ENCODE measurements at places on chromosomes 16 and 17. TPM values are rescaled to one million over a fixed set of nuclear protein-coding genes. Genes with fewer than 3 reads are reported as not detected.

- H3K4me3 ChIP-seq: no peak overlapping the region
- H3K27ac ChIP-seq: no peak overlapping the region
- no peaks in the 10 kb centered on the region for H3K27me3 ChIP-seq
- DNase-seq: no peak
- H3K4me1 ChIP-seq: no peaks in the 10 kb centered on the region
Measured at GRCh38 chr17:7947651-7948050, 15.6 kb downstream of the CNTROB start.

- H3K36me3 ChIP-seq: peaks cover 24% of the 10 kb centered on the region
- no peaks in the 10 kb centered on the region for H3K4me1 ChIP-seq
- no peak overlapping the region for H3K27ac ChIP-seq
- no peaks in the 10 kb centered on the region for H3K27me3 ChIP-seq
- DNase-seq: peak; percentile 37
Measured at GRCh38 chr16:4682616-4683254, 10.6 kb upstream of the NUDT16L1 start.

DNA sequence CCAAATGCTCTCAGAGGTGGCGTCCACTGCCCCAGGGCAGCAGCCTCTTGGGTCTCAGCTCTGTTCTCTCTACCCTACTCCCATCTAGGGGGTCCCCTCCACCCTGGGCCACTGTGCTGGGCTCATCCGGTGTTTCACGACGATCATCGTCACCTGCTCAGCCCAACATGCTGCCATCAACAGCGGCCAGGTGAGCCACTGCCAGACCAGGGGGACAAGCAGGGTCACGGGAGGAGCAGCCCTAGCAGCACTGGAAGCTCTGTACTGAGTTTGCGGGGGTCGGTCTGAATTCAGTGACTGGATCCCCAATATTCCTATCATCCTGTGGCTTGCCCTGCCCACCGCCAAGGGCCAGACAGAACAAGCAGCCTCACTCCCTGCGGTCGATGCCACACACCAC lies 16.0 kb downstream of the ALOX12B start:
- no peaks in the 10 kb centered on the region for H3K4me1 ChIP-seq
- no peak overlapping the region for H3K27ac ChIP-seq
- DNase-seq: no peak
- no peaks in the 10 kb centered on the region for H3K36me3 ChIP-seq

DNA sequence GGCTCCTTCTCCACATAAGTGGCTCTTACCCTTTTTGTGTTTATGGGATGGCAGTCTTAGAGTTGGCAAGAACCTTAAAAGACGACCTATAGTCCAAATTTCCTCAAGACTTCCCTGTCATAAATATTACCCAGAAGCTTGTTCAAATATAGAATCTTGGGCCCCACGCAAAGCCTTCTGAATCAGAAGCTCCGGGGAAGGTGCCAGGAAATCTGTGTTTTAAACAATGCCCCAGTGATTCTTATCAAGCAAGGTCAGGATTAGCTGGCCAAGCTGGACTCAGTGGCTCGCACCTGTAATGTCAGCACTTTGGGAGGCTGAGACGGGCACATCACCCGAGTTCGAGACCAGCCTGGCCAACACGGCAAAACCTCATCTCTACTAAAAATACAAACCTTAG lies 85.7 kb downstream of the TIMM22 start:
- H3K27me3 ChIP-seq: no peaks in the 10 kb centered on the region
- peak; percentile 79 for DNase-seq
- no peak overlapping the region for H3K27ac ChIP-seq
- peaks cover 5% of the 10 kb centered on the region for H3K36me3 ChIP-seq
- H3K4me3 ChIP-seq: no peak overlapping the region

DNA sequence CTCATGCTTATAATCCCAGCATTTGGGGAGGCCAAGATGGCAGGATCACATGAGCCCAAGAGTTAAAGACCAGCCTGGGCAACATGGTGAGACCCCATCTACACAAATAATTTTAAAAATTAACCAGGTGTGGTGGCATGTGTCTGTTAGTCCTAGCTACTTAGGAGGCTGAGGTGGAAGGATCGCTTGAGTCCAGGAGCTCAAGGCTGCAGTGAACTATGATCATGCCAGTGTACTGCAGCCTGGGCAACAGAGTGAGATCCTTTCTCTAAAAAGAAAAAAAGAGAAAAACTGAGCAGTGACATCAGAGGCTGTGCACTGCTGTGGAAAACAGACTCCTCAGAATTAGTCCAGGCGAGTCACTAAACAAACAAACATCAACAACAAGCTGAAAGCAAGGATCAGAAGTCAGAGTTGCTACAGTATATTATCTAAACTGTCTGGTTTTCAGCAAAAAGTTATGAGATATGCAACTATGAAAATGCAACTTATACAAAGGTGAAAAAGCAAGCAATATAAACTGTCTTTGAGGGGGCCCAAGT lies 39.3 kb downstream of the CBFB start:
- H3K27me3 ChIP-seq: no peaks in the 10 kb centered on the region
- H3K36me3 ChIP-seq: peaks cover 2% of the 10 kb centered on the region
- DNase-seq: no peak
- H3K4me3 ChIP-seq: no peak overlapping the region

- peaks cover 54% of the 10 kb centered on the region for H3K36me3 ChIP-seq
- H3K27ac ChIP-seq: no peak overlapping the region
- no peaks in the 10 kb centered on the region for H3K27me3 ChIP-seq
- H3K4me1 ChIP-seq: peaks cover 9% of the 10 kb centered on the region
- H3K4me3 ChIP-seq: no peak overlapping the region
Measured at GRCh38 chr16:30664616-30665109, 6.4 kb downstream of the FBRS start.

GRCh38 chr17:80539022-80539641 lies 5.5 kb upstream of the RPTOR start:
- H3K4me3 ChIP-seq: no peak overlapping the region
- H3K27me3 ChIP-seq: no peaks in the 10 kb centered on the region
- no peak overlapping the region for H3K27ac ChIP-seq
- H3K4me1 ChIP-seq: no peaks in the 10 kb centered on the region
- no peak for DNase-seq

DNA sequence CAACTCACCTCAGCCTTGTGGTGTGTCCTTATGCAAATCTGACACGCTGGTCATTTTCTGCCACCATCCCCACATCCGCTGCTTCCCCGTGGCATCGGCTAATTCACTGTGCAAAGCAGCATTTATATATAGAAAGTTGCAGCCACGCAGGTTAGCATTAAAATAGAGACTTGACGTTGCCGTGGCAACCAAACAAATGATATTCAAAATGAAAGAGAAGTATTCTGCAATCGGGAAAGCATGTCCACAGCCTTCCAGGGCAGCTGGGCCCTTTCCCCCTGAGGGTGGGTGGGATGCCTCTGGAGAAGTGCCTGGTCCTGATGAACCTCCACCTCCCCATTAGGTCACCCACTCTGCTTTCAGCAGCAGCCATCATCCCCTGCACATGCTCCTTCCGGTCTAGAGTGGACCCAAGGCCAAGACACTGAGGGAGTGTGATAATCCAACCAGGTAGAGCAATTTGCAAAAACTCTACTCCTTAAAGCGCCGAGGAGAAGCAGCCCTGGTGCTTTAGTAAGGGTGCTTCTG lies 138.7 kb downstream of the GAS7 start:
- H3K4me3 ChIP-seq: no peak overlapping the region
- no peaks in the 10 kb centered on the region for H3K4me1 ChIP-seq
- H3K27ac ChIP-seq: no peak overlapping the region
- H3K27me3 ChIP-seq: no peaks in the 10 kb centered on the region
- H3K36me3 ChIP-seq: no peaks in the 10 kb centered on the region
- DNase-seq: no peak

GRCh38 chr17:40056379-40057015 lies 2.3 kb upstream of the MED24 start:
- H3K27ac ChIP-seq: no peak overlapping the region
- no peak overlapping the region for H3K4me3 ChIP-seq
- H3K36me3 ChIP-seq: no peaks in the 10 kb centered on the region
- H3K4me1 ChIP-seq: peaks cover 5% of the 10 kb centered on the region

ABCA6 gene
- 4.2 TPM for polyA plus RNA-seq

PSKH1 gene
- 14.2 TPM for polyA plus RNA-seq
